ENCODE measurements at places on chromosomes 11 and 22.
A peak's percentile ranks its signal among the peaks of the same experiment; 100 is the strongest.

GRCh38 chr11:81787584-81788049 is 946.0 kb downstream of the FAM181B start:
- no peak for DNase-seq

- no peak for DNase-seq
These were observed 946.9 kb downstream of the BRD1 start for GRCh38 chr22:48880749-48881148.

- peak; percentile 2 for DNase-seq
These were observed 679 bp downstream of the TUG1 start for GRCh38 chr22:30969532-30970355.

- DNase-seq = no peak
These were observed 11.8 kb upstream of the ACY3 start for GRCh38 chr11:67662142-67662834.

DNA sequence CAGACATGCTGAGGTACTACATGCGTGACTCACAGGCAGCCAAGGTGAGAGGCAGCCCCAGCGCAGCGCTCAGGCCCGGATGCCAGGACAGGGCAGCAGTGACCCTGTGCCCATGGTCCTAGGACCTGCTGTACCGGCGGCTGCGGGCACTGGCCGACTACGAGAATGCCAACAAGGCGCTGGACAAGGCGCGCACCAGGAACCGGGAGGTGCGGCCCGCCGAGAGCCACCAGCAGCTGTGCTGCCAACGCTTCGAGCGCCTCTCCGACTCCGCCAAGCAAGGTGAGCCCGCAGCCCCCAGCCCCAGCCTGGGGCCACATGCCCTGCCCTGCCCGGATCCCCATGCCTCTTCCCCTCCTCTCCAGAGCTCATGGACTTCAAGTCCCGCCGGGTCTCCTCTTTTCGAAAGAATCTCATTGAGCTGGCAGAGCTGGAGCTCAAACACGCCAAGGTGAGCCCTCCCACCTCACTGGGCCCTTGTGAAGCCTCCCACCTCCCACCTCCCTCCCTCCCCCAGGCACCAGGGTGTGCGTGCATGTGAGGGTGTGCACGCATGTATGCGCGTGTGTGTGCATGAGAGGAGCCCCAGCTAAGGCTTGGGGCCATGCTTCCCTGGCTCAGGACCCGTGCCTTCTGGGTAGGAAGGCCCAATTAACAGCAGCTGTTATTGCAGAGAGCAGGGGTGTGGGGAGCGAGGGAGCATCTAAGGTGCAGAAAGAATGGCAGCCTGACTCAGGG is 5.3 kb downstream of the CFL1 start:
- DNase-seq = no peak

GRCh38 chr11:17169876-17170275 is 37.9 kb downstream of the PIK3C2A start:
- no peak for DNase-seq

DNA sequence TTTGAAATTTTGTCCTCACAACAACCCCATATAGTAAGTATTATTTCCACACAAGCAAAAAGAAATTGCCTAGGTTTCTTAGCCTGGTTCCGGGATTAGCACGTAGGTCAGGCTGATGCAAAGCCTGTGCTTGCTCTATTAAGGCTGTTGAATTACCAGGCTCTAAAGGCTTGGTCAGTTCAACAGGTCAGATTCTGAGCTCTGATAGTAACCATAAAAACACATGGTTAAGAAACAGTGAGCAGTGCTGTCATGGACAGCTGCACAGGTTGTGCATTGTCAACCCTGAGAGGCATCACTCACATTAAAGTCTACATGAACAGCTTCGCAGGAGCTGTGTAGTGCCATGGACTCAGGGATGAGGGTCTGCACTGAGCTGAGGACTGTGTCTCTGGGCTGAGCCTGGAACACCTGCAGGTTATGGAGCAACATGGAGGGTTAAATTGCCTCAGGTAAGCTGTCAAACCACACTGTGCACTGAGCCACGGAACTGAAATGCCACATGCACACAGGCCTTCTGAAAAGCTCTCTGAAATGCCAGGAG is 98.0 kb downstream of the PIWIL4 start:
- no peak for DNase-seq

- no peak for DNase-seq
These were observed 23.6 kb upstream of the RNASEH2C start for GRCh38 chr11:65744026-65744698.

DNA sequence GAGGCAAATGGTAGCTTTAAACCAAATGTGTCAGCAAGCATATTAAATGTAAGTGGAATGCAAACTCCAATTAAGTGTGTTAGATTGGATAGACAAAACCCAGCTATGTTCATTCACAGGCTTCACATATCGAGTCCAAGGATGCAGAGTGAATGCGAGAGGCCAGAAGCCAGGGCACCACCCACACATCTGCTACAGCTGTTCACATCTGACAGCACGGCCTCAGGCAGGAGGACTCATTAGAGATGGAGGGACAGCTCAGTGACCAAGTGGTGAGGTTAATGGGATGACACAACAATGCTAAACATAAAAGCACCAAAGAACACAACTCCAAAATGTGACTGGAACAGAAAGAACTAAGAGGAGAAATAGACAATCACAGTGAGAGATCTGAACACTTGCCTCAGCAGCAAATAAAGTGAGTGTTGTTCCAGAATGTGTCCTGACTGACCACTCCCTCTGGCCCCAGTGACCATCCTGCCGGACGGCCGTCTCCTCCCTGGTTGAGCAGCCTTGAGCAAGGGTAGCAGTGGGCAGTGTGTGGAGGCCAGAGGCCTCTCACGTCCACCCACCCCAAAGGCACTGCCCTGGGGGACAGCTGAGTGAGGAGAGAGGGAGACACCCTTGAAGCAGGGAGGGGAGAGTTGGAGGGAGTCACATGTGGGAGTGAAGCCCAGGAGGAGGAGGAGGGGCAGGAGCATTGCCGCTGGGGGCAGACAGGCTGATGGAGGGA is 23.8 kb downstream of the ALG12 start:
- DNase-seq = no peak

DNA sequence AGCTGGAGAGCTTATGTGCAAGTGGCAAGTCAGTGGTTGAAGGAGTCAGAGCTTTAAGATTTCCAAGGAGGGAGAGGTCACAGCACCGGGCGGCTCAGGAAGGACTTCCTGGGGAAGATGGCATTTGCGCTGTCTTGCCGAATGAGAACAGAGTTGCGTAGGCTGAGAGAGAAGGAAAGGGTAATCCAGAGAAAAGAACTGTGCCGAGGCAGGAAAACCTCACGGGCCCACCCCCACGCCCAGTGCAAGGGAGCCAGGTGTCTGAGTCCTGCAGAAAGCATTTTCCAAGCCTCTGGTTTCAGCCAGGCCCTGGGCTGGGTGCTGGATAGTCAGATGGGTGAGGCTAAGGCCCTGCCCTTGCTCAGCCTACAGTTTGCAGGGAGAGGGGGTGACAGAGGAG is 3.2 kb upstream of the AP1B1 start:
- DNase-seq = no peak

- DNase-seq = no peak
These were observed 288.8 kb upstream of the C11orf87 start for GRCh38 chr11:109133159-109133558.

GRCh38 chr11:64110465-64111375 is 55.2 kb downstream of the MACROD1 start:
- DNase-seq = no peak

GRCh38 chr11:102292933-102293332 is 24.4 kb upstream of the BIRC3 start:
- no peak for DNase-seq

GRCh38 chr22:30371981-30372380 is 15.2 kb downstream of the CCDC157 start:
- DNase-seq = no peak

- DNase-seq = no peak
These were observed 7.1 kb downstream of the POLR3H start for GRCh38 chr22:41537203-41537602.

DNA sequence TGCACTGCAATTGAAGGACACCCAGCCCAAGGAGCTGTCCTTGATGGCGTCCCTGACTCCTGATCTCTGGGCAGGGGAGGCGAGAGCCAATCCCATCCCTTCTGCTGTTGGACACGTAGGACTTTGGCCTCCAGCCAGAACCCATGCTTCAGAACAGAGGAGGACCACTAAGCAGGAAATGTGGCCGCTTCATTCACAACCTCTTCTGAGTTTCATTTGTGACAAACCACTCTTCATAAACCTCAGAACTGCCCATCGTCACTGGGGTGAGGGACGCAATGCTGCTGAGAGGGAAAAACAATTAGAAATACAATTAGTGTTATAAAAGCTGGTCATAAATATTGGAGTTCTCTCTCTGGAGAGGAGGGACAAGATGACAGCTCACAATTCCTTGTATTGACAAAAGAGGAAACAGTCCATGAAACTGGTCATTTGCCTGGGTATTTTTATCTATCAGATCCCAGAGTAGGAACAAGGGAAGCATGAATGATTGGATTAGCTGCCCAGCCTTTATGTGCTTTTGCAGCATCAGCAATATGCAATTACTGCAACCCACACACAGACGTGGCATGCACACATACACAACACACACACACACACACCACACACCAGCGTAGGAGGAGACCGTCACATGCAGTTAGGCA is 216.5 kb upstream of the CADM1 start:
- no peak for DNase-seq

DNA sequence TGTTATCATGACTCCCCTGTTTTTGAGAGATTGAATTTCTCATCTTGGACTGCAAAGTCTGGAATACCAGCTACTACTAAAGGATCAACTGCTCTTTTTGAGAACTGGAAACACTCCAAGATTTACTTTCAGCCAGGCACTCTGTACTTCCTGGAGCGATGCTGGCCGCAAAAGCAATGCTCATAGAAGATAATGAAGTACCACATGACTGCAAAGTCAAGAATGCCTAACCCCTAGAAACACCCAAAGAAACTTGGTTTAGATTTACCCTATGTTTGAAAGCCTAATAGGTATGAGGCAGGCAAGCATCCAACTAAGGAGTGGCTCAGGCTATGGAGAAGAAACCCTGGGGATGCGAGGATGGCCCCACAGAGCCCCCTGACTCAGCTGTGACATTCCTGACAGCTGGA is 47.7 kb upstream of the ARHGAP20 start:
- no peak for DNase-seq

GRCh38 chr22:22746963-22747933 is 102.8 kb downstream of the GGTLC2 start:
- no peak for DNase-seq
